ENCODE measurements at places on chromosomes 2 and 18.

- no peak for DNase-seq
Observed at GRCh38 chr2:152858594-152859265, 140.3 kb downstream of the ARL6IP6 start.

- DNase-seq: no peak
Observed at GRCh38 chr2:234134496-234134895, 84.0 kb downstream of the SPP2 start.

GRCh38 chr2:211545582-211545981, 989.2 kb downstream of the CPS1 start:
- no peak for DNase-seq

DNA sequence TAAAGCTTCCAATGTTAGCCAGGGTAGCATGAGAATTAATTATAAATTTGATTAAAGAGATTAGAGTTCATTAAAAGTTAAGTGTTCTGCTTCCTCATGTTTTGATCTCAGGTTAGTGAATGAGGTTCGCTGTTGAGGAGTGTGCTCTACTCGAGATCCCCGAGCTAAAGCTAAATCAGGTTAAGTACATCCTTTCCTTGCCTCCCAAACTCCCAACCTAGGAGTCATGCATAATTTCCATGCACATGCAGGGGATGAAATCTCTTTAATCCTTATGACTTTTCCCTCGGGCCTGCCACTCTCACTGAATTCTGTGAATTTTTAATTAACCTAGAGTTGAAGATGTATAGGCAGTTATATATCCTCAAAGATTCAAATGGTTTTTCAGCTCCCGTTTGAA, 156.1 kb upstream of the NCK2 start:
- no peak for DNase-seq

GRCh38 chr2:102111823-102112222, 30.7 kb upstream of the IL1R1 start:
- DNase-seq: no peak

GRCh38 chr2:118654945-118655344, 192.5 kb downstream of the EN1 start:
- peak; percentile 62 for DNase-seq

DNA sequence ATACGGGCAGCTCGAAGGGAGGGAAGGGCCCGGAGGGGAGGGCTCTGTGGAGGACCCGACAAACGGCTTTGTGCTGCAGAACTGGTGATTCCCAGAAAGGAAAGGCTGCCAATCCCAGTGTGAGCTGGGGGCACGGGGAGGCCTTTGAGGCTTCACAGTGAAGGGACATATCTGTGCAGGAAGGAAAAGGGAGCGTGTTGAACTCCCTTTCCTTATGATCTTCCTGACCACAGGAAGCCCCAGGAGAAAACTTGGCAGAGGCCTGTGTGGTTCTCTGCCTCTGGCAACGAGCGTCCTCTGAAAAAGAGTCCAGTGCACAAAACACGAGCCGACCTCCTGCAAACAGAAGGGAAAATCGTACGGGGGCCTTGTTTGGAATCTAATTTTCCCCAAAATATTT, 683.5 kb upstream of the SALL3 start:
- DNase-seq: no peak

DNA sequence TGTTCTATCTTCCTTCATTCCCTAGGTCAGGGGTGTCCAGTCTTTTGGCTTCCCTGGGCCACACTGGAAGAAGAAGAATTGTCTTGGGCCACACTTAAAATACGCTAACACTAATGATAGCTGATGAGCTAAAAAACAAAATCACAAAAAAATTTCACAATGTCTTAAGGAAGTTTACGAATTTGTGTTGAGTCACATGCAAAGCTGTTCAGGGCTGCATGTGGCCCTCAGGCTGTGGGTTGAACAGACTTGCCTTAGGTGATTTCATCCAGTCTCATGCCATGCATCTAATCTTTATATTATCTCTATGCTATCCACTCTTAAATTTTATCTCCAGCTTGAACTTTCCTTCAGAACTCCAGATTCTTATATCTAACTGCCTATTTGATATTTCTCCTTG, 80.1 kb downstream of the CCDC85A start:
- no peak for DNase-seq

DNA sequence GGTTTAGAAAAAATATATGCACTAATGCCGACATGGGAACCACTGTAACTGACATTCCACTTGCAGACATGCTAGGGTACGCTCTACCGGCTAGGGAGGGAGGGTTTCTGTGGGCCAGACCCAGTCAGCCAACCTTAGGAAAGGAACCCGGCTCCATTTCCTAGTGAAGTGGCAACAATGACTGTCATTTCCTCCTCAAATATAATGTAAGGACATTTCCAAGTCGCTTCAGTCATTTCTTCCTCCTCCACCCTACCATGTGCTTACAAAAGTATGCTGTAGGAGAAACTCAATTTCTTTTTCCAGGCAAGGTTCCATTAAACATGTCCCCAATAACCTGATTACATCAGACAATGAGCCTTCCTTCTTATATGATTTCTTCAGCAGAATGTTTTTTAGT, 64.3 kb upstream of the PSMD14 start:
- no peak for DNase-seq

DNA sequence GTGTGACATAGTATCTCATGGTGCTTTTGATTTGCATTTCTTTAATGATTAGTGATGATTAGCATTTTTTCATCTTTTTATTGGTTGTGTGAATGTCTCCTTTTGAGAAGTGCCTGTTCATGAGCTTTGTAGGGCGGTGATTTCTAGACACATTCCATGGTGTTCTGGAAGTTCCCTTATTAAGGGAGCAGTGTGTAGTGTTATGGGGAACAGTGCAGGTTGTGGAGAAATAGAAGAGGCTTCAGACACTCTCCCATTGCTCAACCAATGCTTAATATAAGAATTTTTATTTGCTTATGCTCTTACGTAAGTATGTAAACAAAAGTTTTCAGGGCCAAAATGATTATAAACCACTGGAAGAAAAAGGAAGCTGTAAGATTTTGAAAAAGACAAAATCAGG, 34.7 kb downstream of the MMADHC start:
- no peak for DNase-seq

- no peak for DNase-seq
Observed at GRCh38 chr18:39162013-39162827, 1596.6 kb upstream of the CELF4 start.

GRCh38 chr2:223297788-223298187, 245.8 kb downstream of the KCNE4 start:
- DNase-seq: no peak

DNA sequence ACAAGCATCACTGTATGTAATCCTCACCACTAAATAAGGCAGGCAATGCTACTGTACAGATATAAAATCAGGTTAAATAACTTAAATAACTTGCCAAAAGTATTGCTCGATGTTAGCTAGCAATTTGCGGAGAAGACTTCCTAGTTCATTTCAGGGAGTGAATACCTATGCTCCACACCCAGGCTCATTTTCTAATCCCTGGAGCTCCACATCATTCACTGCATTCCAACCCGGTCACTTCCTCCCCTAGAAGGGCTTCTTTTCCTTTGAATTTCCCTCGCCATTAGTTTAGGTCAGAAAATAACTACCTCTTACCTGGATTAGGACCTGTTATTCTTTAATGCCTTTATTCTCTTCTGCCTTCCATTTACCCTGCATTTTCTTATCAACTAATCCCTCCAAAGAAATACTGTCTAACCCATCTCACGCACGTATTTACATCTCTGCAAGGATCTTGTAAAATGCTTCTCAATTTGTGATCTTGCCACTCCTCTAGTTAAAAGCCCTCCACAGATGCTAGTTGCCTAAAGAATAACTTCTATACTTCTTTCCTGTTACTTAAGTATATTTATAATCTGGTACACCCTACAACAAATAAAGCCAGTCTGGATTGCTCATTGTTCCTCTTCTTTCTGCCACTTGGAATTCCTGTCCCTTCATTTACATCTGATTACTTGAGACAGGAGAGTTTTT, 599.8 kb downstream of the NRXN1 start:
- no peak for DNase-seq

GRCh38 chr2:3535794-3536681, 16.7 kb upstream of the ADI1 start:
- DNase-seq: peak; percentile 74

DNA sequence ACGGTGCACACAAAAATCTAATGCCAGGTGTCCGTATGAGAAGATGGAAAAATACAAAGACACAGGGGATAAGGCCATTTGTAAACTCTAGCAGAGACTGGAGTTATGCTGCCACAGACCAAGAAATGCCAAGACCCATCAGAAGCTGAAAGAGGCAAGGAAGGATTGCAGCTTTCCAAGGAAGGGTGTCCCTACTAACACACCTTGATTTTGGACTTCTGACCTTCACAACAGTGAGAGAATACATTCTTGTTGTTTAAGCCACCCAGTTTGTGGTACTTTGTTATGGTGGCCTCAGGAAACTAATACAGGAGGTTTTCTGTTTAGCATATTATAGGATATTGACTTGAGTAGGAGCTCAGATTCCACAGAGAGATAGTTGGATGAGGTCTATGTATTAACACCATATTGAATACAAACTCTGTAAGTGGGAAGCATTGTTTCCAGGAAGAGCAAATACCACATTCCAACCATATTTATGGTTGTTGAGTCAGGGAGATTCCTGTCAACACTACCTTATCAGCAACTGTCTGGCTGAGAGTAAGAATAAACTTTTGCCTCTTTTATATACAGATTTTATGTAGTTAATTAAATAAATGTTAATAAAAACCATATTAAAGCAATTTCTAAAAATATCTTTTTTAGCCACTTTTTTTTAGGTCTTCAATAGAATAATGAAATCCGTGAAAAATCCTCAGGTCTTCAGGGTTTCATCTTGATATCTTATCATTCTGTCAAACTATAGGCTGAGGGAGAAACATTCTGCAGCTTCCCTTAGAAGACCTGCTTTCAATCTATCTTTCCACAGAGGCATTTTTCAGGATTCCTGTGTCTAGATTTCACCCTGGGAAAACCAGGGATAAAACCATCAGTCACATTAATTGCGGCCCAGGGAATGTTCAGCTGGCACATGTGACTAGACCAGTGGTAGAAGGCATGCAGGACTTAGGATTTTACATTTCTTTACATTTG, 35.4 kb upstream of the HNMT start:
- no peak for DNase-seq

DNA sequence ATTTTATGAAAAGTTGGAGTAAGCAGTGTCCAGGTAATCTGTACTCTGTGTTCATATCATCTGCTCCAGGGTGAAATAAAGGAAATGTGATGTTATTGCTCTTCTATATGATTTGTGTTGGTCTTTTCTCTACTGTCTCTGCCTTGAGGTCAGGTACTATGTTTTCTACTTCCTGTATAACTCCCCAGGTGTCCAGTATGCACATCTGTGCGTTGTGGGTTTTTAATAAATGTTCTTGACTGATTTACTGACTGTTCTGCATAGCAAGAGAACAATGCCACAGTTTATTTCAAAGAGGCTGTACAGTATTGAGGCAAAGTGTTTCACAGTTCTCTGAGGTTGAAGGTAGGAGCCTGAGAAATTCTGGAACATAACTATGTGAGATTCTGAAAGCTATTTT, 89.7 kb downstream of the BABAM2 start:
- DNase-seq: no peak

GRCh38 chr18:59996370-59996966, 96.7 kb downstream of the PMAIP1 start:
- DNase-seq: no peak

GRCh38 chr18:76463358-76463757, 31.7 kb downstream of the ZNF516 start:
- no peak for DNase-seq

DNA sequence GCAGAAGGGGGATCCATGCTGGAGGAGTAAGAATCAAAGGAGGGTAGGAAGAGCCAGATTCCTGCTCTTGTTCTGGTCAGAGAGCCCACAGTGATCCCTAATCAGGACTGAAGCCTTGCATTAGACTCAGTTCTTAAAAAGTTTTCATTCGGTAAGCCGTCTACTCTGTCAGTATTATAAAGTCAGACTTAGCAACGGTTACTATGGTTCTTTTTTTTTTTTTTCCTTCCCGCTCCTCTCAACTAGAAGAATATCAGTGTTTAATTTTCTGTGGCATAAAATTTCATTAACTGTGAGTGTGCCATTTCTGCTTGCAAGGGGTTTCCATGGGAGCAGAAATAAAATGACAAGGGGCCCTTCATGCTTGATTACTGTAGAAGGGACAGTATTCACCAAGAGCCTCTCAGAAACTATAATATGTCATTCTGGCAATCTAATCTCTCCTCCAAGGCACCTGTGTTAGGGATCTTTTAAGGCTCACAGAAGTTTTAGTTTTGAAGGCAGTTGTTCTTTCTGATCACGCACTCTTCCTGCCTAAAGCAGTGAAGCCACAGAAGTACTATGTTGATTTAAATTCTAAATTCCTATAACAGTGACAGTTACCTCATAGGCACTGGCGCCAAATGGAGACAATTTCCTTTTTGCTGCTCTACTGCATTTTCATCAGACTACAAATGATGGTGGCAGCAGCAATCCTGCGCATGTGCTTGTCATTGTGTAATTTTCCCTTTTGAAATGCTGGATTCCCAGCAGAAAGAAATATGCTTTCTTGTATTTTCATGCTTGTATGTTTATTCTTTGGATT, 57.0 kb downstream of the OSBPL6 start:
- DNase-seq: no peak

GRCh38 chr2:232292395-232293154, 86.0 kb upstream of the ALPP start:
- no peak for DNase-seq

DNA sequence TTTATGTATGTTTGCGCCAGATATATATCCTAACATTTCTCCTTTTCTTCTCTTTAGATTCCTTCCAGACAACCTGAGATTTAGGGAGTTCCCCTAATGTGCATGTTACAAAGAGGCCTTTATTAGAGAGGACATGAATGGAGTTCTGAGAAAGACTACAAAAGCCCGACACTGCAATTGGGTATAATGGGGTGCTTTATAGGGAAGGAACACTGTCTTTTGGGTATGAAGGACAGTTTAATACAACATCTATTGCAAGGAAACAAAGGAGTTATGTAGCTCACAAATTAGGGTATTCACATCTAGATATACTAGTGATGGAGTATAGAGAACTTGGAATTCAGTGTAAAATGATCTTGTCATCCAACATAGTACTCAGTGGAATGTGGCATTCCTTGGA, 383.8 kb downstream of the FIGN start:
- no peak for DNase-seq

GRCh38 chr2:30772021-30772705, 35.1 kb downstream of the CAPN13 start:
- DNase-seq: no peak

- DNase-seq: no peak
Observed at GRCh38 chr18:57475408-57475807, 40.2 kb downstream of the ONECUT2 start.

DNA sequence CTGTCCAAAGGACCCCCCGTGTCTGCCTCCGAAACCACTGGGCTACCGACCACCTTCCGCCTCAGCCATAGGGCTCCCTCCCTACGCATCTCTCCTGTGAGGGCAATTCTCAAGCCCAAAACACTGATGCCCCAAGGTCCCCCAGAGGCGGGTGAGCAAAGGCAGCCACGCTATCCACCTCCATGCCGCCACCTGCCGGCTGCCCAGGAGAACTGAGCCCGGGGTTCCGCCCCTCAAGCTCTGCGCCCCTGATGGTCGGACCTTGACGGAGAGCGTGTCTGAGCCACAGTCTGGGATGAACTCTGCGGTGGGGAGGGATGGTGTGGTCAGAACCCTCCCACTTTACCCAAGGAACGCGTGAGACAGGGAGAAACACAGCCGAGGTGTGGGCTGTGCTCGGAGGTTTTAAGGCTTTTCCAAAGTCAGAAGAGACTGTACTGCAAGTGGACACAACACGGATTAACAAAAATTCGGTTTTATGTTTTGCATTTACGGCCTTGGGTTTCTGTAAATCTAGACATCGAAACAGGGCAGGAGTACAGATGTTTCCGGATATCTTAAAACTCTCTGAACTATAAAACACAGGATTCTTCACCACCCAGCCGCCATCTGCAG, 114.1 kb downstream of the ZNF516 start:
- no peak for DNase-seq

- DNase-seq: no peak
Observed at GRCh38 chr2:153004627-153005026, 286.2 kb downstream of the ARL6IP6 start.

All from skin of body (tissue), 3 donors.